Stimulated activated CD4-positive, alpha-beta T cell treated with anti-CD3 and anti-CD28 coated beads, Interleukin-1b, Interleukin-23, amount 100 ng/mL, for 1 hour (primary cell): ENCODE measurements at places on chromosomes 7 and 10.

DNA sequence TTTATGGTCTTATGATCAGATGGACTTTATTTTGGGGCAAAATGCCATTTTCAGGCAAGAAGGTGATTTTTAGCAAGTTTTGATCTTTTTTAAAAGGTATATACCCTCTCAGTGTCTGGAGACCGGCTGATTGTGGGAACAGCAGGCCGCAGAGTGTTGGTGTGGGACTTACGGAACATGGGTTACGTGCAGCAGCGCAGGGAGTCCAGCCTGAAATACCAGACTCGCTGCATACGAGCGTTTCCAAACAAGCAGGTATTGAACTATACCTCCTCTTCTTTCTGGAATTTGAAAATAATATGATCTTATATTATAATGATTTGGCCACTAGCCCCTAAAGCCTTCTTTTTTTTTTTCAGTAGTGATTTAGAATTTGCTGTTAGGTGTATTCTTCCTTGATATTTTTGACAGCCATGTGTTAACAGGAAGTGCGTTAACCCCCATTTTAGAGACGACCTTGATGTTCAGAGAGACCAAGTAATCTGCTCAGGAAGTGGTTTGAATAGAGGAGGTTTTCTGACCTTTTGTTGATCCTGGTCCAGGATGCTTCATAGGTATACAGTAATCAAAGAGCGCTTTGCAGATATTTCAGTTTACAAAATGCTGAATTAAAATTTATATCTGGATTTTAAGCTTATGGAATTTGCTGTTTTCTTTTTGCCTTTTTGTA is 6.2 kb downstream of the BUB3 start:
- no peak for DNase-seq

DNA sequence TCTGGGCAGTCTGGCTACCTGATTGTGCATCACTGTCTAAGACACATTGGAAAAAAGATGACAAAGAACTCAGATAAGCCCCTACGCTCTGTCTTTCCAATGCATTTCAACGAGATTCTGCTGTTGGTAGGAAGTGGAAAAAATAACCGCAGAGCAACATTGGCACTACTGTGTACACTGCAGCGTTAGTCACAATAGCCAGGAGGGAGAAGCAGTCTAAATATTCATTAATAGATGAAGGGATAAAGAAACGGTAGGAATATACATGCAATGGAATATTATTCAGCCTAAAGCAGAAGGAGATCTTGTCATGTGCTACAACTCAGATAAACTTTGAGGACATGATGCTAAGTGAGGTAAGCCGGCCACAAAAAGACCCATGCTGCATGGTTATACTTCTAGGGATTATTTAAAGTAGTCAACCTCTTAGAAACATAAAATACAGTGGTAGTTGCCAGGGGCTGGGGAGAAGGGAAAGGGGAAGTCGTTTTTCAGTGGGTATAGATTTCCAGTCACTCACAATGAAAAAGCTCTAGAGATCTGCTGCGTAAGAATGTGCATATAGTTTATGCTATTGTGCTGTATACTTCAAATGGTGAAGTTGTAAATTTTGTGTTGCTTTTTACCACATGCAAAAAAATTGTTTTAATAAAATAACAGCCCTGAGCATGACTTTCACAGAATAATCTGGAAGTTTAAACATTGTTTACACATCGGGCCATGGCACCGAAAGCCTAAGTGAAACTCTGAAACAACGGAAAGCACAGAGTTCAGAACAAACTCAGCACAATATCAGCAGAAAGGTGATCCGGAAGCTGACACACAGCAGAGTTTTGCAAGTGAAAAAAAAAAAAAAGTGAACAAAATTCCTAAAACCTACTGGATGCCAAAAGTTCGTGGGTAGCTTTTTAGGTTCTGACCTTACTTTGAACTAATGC is 40.1 kb downstream of the ELMO1 start:
- DNase-seq, result peak; percentile 3

DNA sequence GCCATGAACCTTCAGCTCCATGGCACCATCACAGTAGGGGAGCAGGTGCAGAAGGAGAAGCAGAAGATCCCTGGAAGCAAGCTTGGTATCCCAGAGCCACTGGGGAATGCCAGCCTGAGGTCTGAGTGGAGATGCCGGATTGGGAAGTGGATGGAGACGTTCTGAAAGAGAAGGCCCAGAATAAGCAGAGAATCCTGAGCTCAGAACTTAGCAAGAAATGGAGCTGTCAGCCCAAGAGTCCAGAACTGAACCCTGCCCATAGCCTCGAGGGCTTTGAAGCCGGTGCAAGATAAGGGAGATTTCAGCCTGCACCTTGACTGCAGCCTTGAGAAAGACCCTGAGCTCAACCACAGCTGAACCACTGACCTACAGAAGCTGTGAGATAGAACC is 13.9 kb upstream of the GDF10 start:
- no peak for DNase-seq

- DNase-seq, result no peak
Observed at GRCh38 chr7:46291050-46291438, 370.0 kb upstream of the IGFBP3 start.

GRCh38 chr7:131105294-131105798 is 222.3 kb upstream of the MKLN1 start:
- DNase-seq, result no peak

GRCh38 chr10:60236869-60237524 is 152.7 kb downstream of the ANK3 start:
- no peak for DNase-seq

- DNase-seq, result no peak
Observed at GRCh38 chr10:91613411-91614187, 19.3 kb downstream of the PPP1R3C start.

- DNase-seq, result no peak
Observed at GRCh38 chr10:79402625-79402946, 42.8 kb downstream of the ZCCHC24 start.

GRCh38 chr7:36884351-36884750 is 160.1 kb upstream of the AOAH start:
- no peak for DNase-seq

- no peak for DNase-seq
Observed at GRCh38 chr10:31520986-31521831, 202.2 kb downstream of the ZEB1 start.

DNA sequence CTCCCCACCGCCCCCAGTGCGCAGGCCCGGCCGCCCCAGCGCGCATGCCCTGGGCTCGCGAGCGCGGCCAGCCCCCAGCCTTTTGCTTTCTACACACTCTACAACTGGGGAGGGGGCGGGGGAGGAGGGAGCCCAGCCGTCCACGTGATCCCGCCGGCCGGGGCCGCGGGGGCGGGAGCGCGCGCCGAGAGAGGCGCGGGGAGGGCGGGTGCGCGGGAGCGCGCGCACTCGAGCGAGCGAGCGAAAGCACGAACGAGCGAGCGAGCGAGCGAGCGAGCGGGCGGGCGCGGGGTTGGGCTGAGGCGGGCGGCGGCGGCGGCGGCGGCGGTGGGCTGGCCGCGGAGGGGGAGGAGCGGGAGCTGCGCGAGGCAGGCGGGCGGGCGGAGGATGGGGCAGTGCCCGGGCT is at the start of gene AUTS2:
TSS of gene AUTS2 (plus strand) at position 395 of the 406 bp plus-strand sequence. CDS start 1,179 bp downstream, outside the sequence.
- DNase-seq, result no peak
